ENCODE measurements at places on chromosomes 6 and 20.

DNA sequence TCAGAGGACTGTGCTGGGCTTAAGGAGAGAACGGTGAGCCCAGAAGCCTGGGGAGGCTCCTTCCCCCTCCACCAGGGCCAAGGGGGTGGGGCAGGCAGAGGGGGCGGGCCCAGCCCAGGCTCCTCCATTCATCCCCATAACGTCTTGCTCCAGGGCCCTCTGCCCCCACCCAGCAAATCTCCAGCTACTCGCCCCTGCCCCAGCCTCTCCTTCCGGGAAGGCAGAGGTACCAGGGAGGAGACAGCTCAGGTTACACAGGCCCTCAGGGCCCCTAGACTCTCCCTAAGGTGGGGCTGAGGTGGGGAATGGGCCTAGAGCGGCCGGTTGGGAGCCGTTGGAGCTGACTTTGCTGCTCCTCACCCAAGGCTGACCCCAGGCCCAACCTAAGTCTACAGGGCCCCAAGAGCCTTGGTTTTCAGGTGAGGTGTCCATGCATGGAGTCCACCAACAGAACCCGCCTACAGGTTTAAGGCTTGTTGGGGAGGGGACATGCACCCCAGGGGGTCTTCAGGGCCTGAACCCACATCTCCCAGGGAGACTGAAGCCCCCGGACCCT, 1.2 kb downstream of the LAMA5 start:
- no peak for DNase-seq

DNA sequence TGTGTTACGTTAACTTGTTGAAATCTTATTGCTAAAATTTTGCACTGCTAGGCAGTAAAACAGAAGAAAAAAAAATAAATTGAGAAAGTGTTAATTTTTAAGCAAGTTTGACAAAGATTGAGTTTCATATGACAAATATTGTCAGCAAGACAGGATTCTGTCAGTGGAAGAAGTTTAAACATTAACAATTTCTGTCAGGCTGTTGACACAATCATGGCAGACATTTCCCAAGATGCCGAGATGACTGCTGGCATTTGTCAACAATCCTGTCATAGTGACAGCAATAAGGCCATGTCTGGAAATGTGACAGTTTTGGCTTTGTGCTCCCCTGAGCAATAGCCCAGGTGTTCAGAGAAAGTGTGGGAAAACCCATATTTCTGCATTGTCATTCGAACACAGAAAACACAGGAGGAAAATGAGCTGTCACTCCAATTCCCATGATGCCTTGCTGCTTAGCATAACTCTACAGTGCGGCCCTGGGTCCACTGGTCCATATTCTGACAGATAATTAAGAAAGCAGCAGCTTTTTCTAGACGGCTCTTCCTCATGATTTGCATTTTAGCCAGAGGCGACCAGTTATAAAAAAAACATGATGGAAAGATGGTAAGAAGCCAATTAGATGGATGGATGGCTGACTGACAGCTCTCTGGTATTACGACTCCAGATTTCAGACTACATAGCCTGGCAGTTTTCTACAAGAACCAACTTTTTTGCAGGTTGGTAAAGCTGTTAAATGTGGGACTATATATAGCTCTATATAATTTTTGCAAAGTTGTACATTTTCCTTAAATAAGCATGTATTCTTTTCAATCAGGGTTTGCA, 43.6 kb upstream of the DEFB112 start:
- no peak for DNase-seq

- DNase-seq, result no peak
Observed at GRCh38 chr6:150680510-150680909, 80.8 kb downstream of the PLEKHG1 start.

DNA sequence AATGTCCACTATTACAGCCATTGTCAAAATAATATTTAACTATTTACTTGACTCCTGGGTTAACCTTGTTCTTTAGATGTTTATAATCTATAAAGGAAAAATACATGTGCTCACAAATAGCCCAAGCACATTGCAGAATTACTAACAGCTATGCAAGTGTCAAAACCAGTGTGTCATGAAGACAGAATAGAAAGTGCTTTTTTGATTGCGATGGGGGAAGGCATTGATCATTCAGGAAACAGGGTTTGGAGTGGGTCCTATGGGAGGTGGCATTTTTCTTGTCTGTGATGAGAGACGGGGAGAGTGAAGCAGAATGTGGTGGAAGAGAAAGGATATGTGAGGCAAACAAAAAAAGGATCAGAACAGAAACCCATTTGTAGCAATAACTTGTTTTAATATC, 1.0 kb upstream of the AGPAT4 start:
- no peak for DNase-seq

GRCh38 chr6:47029865-47030561, 12.1 kb downstream of the ADGRF1 start:
- DNase-seq, result no peak

DNA sequence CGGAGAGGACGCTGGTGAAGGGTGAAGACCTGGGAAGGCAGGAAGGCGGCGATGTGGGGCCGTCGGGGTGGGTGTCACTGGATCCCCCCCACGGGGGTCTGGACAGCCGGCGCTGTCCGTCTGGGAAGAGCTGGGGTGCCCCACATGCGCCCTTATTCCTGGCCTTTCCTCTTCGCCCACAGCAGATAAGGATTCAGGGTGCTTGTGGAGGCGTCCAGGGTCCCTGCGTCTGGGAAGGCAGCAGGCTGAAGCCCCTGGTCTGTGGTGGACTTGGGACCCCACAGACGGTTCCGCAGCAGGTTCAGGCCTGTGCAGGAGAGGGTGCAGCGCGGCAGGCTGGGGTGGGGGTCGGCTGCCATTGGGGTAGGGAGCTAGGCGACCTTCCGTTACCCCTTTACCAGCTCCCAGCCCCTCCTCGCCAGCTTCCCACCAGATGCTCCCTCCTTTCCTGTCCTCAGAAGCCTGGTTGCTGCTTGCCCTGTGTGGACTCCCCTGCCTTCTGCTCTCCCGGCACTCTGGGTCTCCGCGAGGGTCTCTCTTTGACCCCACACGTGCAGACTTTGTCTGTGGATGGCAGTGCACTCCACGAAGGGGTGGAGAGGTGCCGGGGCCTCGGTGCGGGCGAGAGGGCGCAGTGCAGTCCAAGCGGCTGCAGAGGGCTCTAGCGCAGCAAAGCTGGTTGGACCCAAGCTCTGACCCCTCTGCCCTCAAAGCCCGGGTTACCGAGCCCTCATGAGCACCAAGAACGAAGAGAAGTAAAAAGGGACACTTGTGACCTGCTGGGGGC, 2.1 kb upstream of the GATA5 start:
- no peak for DNase-seq

GRCh38 chr6:170313716-170314295, 7.2 kb downstream of the FAM120B start:
- no peak for DNase-seq
